Tibial artery (tissue), 4 donors: ENCODE measurements at places on chromosomes 11 and 22.

GRCh38 chr11:70141486-70142220 lies 61.4 kb upstream of the FADD start:
- H3K27ac ChIP-seq: no peak overlapping the region
- no peaks in the 10 kb centered on the region for H3K27me3 ChIP-seq
- peaks cover 68% of the 10 kb centered on the region for H3K36me3 ChIP-seq

GRCh38 chr22:39242595-39243438 lies 2.0 kb downstream of the PDGFB start:
- H3K36me3 ChIP-seq: no peaks in the 10 kb centered on the region
- H3K27me3 ChIP-seq: no peaks in the 10 kb centered on the region
- H3K4me1 ChIP-seq: peaks cover 36% of the 10 kb centered on the region
- peak overlapping the region; percentile 44 for H3K4me3 ChIP-seq
- H3K27ac ChIP-seq: peak overlapping the region; percentile 33

DNA sequence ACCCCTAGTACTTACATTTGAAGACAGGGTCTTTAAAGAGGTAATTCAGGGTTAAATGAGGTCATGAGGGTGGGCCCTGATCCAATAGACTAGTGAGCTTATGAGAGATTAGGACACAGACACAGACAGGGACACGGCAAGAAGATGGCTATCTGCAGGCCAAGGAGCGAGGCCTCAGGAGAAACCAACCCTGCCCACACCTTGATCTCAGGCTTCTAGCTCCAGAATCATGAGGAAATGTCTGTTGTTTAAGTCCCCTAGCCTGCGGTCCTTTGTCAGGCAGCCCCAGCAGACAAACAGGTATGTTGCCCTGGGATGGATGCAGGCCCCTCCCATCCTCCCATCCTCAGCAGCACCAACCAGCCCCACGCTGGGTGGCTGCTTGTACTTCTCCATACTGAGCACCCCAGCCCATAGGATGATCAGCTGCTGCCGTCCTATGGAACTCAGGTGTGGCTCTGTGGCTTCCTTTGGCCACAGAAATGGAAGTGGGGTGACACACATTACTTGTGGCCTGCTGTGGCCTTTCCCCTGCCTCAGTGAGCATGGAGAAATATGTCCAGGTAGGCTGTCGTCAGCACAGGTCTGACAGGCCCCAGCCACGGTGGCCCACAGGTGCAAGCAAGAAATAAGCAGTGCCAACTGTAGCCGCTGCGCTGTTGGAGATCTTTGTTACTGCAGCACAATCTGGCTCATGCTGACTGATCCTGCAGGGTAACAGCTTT lies 7.9 kb downstream of the GNB1L start:
- peaks cover 7% of the 10 kb centered on the region for H3K4me1 ChIP-seq
- peaks cover 27% of the 10 kb centered on the region for H3K36me3 ChIP-seq
- no peak overlapping the region for H3K27ac ChIP-seq
- H3K4me3 ChIP-seq: no peak overlapping the region
- DNase-seq: no peak
- H3K27me3 ChIP-seq: no peaks in the 10 kb centered on the region

DNA sequence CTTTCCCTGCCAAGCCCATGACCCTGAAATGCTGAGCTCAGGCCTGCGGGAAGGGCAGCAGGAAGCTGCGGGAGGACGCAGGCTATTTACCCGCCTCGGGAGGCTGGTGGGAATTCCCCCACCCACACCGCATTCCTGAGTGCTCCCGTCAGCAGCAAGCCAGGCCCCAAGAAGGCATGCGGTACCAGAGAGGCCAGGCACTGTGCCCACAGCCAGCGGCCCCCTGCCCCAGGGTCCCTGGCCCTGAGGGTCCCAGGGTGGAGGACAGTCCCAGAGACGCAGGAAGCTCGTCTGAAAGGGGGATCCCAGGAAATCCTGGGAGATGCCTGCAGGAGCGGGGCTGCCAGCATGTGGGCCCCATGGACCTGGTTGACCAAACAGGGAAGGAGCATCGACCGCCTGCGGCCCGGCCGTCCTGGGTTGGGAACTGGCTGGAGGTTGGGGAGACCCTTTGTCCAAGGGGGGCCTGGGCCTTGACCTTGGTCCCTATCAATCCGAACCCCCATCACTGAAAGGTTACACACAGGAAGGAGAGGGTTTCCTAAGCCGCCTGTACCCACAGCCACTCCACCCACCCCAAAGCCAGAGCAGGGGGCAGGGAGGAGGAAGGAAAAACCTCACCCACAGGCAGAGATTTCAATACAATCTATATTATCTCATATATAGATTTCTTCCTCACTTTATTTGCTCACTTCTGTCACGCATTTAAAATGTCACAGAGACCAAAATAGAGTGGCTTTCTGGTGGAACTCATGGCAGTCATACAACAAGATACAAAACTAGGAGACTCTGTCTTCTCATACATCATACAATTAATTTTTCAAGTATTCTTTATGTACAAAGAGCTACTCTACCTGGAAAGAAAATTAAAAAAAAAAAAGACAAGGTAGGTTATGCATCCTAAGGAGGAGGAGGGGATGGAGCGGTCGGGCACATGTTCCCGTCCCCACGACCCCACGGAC lies 17.1 kb downstream of the MAFF start:
- peak; percentile 77 for DNase-seq
- H3K27ac ChIP-seq: peak overlapping the region; percentile 92

- H3K36me3 ChIP-seq: no peaks in the 10 kb centered on the region
- H3K4me3 ChIP-seq: no peak overlapping the region
- peak overlapping the region; percentile 97 for H3K27ac ChIP-seq
- DNase-seq: no peak
- no peaks in the 10 kb centered on the region for H3K27me3 ChIP-seq
- H3K4me1 ChIP-seq: peaks cover 39% of the 10 kb centered on the region
Observed at GRCh38 chr11:47189100-47189834, 3.0 kb upstream of the PACSIN3 start.

- H3K27me3 ChIP-seq: peaks cover 37% of the 10 kb centered on the region
- no peak overlapping the region for H3K4me3 ChIP-seq
- no peak for DNase-seq
- peaks cover 12% of the 10 kb centered on the region for H3K4me1 ChIP-seq
- H3K36me3 ChIP-seq: no peaks in the 10 kb centered on the region
Observed at GRCh38 chr11:123428116-123428715, 1.9 kb upstream of the GRAMD1B start.

GRCh38 chr11:116707161-116707629 lies 65.6 kb downstream of the BUD13 start:
- no peaks in the 10 kb centered on the region for H3K36me3 ChIP-seq
- H3K27me3 ChIP-seq: peaks cover 24% of the 10 kb centered on the region
- no peak overlapping the region for H3K4me3 ChIP-seq
- no peaks in the 10 kb centered on the region for H3K4me1 ChIP-seq
- no peak overlapping the region for H3K27ac ChIP-seq
- no peak for DNase-seq

DNA sequence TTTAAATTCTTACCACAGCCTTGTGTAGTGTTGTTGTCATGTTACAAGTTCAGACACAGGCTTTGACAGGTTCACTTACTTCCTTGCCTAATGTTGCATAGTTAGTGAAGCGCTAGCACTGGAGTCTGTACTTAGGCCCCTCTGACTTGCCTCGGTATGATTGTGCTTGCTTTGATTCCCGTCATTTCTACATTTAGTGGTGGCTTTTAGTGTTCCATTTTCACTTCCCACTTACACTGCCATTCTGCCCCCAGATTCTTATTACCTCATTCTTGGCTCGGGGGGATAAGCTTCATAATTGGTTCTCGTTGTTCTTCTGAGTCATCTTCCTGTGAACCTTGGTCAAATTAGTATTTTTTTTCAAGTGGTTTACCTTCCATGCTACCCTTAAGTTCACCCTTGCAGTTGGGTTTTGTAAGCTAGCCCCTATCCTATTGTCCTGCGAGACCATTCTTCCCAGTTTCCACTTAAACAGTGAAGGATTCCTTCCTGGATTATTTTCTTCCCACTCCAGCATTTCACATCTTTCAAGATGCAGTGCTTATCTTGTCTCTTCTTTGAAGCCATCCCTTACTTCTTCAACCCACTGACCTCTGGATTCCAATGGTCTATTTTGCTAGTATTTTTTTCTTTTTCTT lies 68.7 kb downstream of the DDX10 start:
- H3K27me3 ChIP-seq: no peaks in the 10 kb centered on the region
- H3K4me1 ChIP-seq: peaks cover 10% of the 10 kb centered on the region

DNA sequence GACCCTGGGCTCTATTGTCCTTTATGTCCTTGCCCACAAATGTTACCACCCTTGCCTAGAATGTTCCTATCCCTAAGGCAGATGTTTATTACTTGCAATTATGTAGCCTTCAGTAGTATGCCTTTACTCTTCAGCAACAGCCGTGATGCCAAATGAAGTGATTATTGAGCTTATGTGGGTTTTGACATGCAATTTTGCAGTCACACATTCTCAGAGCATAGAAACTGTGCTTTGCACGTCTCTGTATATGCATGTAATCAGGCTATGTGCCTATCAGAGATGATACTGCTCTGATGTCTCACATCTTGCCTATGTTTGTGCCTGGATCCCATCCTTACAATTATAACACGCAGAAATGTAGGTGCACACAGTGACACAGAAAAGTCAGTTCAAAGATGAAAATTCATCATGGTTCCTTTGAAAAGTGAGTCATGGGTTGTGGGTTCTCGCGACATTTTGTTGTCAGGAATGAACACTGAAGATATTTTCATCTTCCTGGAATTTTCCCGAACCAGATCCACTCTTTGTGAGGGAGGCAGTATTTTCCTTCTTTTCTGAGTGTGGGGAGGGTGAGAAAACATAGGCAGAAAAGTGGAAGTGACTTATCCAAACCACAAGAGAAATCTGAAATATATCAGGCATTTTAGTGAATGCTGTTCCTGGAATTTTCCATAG lies 81.1 kb downstream of the BMAL1 start:
- H3K4me3 ChIP-seq: no peak overlapping the region
- H3K36me3 ChIP-seq: peaks cover 74% of the 10 kb centered on the region
- no peaks in the 10 kb centered on the region for H3K27me3 ChIP-seq
- H3K4me1 ChIP-seq: no peaks in the 10 kb centered on the region
- no peak overlapping the region for H3K27ac ChIP-seq
- no peak for DNase-seq

DNA sequence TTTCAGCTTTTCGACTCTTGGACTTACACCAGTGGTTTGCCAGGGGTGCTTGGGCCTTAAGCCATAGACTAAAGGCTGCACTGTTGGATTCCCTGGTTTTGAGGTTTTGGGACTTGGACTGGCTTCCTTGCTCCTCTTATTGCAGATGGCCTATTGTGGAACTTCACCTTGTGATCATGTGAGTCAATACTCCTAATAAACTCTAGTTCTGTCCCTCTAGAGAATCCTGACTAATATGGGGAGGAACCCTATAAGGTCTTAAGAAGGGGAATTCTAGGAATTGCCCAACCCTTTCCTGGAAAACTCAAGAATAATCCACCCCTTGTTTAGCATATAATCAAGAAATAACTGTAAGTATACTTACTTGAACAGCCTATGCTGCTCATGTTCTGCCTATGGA lies 491.8 kb downstream of the TMEM135 start:
- H3K36me3 ChIP-seq: no peaks in the 10 kb centered on the region
- no peak overlapping the region for H3K27ac ChIP-seq
- H3K4me3 ChIP-seq: no peak overlapping the region
- H3K4me1 ChIP-seq: no peaks in the 10 kb centered on the region

DNA sequence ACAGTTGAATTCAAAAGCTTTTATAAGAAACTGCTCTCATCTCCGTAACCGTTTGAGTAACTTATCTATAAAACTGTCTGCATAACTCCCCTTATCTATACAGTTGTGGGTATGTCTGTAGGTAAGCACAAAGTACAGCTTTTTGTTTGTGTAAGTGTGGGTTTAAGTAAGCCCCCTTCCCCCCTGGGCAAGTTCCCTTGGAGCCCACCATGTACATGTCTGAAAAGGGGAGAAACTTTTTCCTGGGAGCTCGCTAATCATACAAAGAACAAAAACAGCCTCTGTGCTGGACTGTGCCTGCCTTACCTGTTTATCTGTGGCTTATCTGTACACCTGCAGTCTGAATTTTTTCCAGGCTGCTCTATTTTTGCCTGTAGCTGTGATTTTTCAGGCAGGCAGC lies 36.3 kb upstream of the TMEM45B start:
- no peaks in the 10 kb centered on the region for H3K36me3 ChIP-seq
- no peak overlapping the region for H3K4me3 ChIP-seq
- no peaks in the 10 kb centered on the region for H3K27me3 ChIP-seq
- DNase-seq: no peak
- H3K4me1 ChIP-seq: no peaks in the 10 kb centered on the region
- no peak overlapping the region for H3K27ac ChIP-seq

DNA sequence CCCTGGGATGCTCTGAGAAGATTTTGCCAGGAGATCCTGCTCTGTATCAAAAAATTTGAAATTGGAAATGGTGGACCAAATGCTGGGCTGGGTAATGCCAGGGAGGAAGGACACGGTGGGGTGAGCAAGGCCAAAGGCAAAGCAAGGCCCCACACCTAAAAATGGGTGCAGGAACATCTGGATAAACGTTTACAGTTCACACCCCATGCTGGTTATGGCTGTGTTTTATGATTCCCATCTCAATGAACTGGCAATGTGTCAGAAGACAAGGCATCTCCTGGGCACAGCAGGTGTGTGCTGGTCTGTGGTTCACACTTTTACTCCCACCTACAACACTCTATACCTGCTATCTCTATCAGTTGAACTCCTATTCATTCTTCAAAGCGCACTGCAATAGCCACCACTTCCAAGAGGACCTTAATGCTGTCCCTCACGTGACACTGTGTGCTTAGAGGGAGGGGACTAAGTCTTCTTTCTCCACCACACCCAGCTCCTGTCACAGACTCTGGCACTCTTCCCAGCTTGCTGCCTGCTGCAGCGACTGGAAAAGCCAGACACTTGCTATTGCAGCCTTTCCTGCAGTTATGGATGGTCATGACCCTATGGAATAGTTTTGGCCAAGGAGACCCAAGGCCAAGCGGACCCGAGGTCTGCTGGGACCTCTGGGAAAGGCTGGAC lies 277.5 kb downstream of the CTTN start:
- H3K27me3 ChIP-seq: no peaks in the 10 kb centered on the region
- H3K36me3 ChIP-seq: no peaks in the 10 kb centered on the region
- no peak for DNase-seq
- no peak overlapping the region for H3K4me3 ChIP-seq
- H3K27ac ChIP-seq: no peak overlapping the region

- H3K4me3 ChIP-seq: no peak overlapping the region
- no peaks in the 10 kb centered on the region for H3K36me3 ChIP-seq
- H3K27ac ChIP-seq: no peak overlapping the region
- H3K27me3 ChIP-seq: no peaks in the 10 kb centered on the region
Observed at GRCh38 chr11:32566517-32566916, 17.1 kb upstream of the EIF3M start.

GRCh38 chr11:1134848-1135445 lies 22.8 kb upstream of the MUC5AC start:
- H3K27me3 ChIP-seq: peaks cover 21% of the 10 kb centered on the region
- H3K4me1 ChIP-seq: no peaks in the 10 kb centered on the region
- H3K4me3 ChIP-seq: no peak overlapping the region
- DNase-seq: no peak
- no peaks in the 10 kb centered on the region for H3K36me3 ChIP-seq
- no peak overlapping the region for H3K27ac ChIP-seq

DNA sequence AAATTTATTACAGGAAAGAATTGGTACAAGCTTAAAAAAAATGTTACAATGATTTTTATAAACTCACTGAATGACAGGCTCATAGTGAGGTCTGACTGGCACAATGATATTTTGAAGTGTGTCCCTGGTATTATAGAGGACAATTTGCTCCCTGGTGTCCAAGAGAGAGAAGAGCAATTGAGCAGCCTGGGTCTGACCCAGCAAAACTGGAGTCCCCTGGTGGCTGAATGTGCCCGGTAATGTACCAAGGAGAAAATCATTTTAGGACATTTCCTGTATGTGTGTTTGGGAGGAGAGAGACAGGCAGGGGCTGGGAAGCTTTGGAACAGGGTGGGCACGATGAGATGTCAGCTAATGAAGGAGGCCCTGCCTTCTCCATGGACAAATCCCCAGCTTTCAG lies 125.3 kb downstream of the APOL5 start:
- H3K36me3 ChIP-seq: no peaks in the 10 kb centered on the region
- H3K27me3 ChIP-seq: no peaks in the 10 kb centered on the region
- no peak for DNase-seq
- peaks cover 7% of the 10 kb centered on the region for H3K4me1 ChIP-seq
- H3K4me3 ChIP-seq: no peak overlapping the region
- H3K27ac ChIP-seq: no peak overlapping the region
